ENCODE measurements at places on chromosomes 12 and 14.

DNA sequence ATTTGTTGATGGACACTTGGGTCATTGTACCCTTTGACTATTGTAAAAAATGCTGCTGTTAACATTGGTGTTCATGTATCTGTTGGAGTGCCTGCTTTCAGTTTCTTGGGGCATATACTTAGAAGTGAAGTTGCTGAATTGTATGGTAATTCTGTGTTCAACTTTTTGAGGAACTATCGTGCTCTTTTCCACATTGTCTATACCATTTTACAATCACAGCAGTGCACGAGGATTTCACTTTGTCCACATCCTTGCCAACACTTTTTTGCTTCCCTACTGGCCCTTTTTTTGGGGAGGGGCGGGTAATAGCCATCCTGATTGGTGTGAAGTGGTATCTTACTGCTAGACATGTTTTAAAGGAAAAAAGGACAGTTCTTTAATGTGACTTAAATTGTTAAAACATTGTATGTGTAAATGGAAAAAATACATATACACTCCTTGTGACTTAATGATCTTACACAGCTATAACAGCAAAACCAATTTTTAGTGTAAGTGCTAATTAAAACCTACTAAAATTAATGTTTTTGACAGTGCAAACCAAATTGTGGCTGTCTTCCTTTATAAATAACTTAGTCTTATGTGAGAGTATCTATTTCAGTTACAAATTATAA lies 52.7 kb downstream of the WNK1 start:
- no peak for DNase-seq

DNA sequence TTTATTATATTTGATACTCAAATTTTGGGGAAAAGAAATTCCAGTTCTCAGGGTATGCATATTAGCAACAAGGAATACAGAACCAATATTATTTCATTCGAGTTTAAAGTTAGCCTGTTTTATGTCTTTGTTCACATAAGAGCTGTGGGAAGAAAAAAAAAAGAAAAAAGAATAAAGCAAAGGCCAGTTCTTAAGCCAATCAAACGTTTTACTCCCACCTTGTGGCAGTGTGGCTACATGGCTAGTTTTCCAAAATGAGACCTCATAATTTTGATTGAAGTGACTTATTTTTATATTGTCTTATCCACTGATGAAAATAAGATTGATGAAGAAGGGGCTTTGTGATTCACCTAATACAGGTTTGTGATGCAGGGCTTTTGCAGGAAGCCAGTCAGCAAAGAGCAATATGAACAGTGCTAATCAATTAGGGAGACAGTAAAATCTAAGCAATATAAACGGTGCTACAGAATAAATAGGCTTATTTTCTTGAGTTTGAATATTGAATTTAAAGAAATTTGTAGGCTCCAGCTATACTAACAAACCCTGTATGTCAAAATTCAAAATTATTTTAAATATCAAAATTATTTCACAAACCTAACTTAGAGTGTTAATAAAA lies 624.1 kb upstream of the FOXG1 start:
- no peak for DNase-seq

DNA sequence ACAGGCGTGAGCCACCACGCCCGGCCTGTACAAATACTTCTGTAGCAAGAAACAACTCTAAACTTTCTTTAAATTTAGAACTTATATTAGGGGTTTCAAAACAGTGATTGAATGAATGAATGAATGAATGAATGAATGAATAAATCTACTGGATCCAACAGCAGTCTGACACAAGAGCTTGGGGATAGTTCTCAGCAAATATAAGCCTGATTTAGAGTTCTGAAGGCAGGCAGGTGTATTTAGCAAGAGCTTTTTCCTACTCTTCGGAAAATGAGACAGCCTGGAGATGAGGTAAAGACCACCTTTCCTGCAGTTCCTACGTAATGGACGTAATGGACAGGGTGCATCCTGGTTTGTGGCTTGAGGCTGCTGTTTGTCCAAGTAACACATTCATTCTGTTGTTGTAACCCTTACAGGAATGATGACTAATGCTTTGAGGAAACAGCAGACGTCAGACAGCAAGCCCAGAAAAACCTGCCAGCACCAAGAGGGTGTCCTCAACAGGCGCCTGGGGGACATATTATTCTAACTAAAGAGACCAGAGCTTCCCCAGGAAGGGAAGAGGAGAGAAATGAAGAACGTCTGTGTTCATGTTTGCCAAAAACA lies 277.4 kb upstream of the SOX5 start:
- DNase-seq = no peak

- DNase-seq = no peak
Observed at GRCh38 chr12:26327975-26328644, 132.7 kb downstream of the SSPN start.

DNA sequence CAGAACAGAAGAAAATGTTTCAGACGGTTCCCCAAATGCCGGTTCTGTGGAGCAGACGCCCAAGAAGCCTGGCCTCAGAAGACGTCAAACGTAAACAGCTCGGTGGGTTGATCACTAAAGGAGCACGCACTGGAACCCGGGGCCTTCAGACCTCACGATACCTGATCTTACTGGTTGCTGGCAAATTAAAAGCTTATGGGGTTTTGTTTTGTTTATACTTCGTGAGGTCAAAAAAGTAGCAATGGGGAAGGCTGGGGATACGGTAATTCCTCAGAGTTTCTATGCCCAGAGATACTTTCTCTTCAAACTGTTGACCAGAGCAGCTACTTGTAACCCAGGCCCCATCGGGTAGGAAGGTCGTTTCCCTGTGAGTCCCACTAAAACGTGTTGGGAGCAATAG lies 1.7 kb downstream of the CDKN1B start:
- DNase-seq = no peak

GRCh38 chr12:29429999-29430715 lies 49.2 kb upstream of the ERGIC2 start:
- DNase-seq = no peak

DNA sequence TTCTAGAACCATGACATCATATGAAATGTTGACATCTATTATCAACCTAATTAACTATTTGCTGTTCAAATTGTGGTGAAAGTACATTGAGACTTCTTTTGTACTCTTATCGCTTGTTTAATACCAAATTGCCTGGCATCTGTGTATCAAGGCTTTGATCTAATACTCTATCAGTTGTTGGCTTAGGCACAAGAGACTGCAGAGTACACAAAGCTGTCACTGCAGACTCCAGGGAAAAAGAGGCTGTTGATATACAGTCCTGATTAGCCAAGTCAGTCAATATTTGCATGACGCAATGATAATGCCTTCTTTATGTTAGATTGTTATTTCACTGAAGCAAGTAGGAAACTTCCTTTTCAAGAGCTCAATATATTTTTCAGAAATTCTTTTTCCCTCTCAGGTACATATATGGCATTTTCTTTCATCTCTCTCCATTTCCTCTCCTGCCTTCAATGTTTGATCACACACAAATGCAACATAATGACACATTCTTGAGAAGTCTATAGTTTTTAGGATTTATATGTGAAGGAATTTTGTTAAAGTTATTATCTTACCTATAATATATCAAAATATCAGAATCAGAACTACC lies 32.3 kb upstream of the PTCSC3 start:
- DNase-seq = no peak
